Stromal cell of bone marrow (primary cell): ENCODE measurements at places on chromosomes 3 and 15.
A peak's percentile ranks its signal among the peaks of the same experiment; 100 is the strongest.

- no peak for DNase-seq
Observed at GRCh38 chr3:13717222-13717895, 162.5 kb downstream of the WNT7A start.

DNA sequence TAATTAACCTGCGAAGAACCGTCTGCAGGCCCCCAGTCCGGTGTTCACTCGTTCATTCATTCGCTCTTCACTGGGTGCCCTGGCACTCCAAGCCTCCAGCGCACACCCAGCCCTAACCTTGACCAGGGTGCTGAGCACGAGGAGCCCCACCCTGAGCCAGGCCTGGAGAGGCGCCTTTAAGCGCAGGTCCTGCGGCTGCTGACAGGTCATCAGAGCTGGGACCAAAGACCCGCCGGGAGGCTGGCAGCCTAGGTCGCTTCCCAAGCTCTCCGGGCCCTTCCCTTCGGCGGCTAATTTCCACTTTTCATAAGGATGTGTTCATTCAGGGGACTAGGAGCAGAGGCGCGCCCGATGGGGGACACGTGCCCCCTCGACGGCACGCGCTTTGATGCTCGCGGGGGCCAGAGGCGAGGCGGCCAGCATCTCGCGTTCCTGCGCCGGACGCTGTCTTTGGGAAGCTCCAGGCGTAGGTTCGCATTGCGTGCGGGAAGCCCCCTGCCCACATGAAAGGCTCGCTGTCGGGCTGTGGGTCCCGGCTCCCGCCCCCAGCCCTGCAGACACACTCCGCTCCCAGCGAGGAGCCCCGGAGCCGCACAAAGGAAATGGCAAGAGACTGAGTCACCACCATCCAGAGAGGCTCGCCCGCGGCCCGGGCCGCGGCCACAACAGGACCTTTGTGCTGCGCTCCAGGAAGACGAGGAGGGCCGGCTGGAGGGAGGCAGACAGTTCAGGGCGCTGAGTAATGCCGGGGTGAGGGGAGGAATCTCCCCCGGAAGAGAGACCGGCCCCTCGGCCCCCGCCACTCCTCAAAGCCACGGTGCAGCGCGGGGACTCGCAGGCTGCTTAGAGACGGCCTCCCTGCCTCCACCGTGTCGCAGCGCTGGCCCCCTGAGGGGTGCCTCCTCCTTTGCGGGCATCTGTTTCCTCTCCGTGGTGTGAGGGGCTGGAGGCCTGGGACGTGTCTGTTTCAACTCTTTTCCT is 266.4 kb upstream of the HES1 start:
- peak; percentile 39 for DNase-seq

- no peak for DNase-seq
Observed at GRCh38 chr15:56758770-56759449, 25.6 kb upstream of the ZNF280D start.

DNA sequence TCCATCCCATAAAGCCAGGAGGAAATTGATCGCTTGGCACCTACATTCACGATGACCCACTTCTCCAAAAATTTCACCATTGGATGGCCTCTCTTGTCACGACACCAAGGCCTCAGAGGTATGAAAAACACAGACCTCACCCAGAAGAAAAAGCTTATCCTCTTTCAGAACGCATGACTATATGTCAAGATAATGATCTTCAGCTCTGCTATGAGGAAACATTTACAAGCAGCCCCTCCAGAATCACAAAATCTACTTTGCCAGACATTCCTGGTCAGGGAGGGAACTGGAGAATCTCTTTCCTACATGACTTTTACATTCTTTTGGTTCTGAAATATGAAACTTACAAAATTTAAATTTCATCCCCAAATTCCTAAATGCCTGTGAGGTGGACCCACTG is 122.7 kb downstream of the WNT5A start:
- no peak for DNase-seq

DNA sequence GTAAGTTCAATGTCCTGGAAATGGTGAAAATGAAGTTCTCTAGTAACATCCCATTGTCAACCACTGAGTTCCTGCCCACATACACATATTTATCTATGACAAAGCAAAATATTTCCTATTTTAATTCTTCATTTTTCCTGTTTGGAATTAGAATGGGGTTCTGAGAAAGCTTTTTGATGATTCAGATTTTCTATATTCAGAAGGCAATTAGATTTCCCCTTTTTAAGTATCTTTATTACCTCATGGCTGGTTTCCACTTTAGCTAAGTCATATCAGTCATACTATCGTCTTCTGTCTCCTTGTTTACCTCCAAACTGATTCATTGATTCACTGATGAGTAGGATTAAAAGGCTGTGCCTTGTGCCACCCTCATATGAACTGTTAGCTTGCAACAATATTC is 17.9 kb downstream of the ETFA start:
- DNase-seq: peak; percentile 14

GRCh38 chr3:12944413-12944812 is 103.0 kb upstream of the RPL32 start:
- no peak for DNase-seq

DNA sequence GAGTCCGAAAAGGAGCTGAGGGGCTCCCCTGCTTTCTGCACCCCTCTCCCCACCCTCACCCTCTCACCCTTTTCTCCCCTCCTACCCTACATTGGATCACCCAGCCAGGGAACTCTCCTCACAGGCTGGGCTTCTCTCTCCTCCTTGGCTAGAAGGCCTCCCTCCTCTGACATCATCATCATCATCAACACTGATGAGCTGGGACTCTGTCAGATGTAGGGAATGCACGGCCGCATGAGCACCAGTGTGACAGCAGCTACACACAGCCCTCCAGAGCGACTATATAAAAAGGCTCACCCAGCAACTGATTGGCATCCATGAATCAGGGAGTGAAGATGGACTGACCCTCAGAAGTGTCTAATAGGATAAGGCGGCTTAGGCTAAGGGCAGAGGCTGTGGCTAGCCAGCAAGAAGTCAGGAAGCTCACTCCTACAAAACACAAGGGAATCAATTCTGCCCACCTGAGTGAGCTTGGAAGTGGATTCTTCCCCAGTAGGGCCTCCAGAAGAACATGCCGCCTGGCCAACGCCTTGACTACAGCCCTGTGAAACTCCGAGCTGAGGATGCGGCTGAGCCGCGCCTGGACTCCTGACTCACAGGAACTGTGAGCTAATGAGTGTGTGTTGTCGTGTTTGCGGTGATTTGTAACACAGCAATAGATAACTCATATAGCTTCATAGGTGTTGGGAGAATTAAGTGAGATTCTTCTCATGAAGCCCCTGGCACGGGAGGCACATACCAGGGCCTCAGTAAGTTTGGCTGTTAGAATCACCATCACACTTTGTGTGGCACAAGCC is 147.6 kb downstream of the FAM43A start:
- DNase-seq: no peak

- DNase-seq: no peak
Observed at GRCh38 chr3:172553526-172554252, 30.5 kb upstream of the TNFSF10 start.

DNA sequence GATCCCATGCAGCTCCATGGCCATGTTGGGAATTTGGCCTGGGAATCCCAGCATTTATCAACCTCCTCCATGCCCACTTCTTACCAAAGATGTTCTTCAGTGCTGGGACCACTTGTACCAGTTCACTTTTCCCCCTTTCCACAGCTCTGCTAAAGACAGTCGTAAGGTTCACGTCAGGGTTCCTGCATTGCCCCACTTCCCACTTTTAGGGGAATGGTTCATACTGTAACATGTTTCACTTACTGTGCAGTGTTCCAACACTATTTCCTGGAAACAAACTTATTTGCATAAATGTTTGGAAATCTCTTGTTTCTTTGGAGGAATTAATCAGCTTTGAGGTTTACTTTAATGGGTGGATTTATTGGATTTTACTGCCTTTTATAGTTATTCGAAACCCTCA is 17.0 kb downstream of the APH1B start:
- no peak for DNase-seq

GRCh38 chr3:4748701-4749378 is 230.4 kb upstream of the BHLHE40 start:
- no peak for DNase-seq

DNA sequence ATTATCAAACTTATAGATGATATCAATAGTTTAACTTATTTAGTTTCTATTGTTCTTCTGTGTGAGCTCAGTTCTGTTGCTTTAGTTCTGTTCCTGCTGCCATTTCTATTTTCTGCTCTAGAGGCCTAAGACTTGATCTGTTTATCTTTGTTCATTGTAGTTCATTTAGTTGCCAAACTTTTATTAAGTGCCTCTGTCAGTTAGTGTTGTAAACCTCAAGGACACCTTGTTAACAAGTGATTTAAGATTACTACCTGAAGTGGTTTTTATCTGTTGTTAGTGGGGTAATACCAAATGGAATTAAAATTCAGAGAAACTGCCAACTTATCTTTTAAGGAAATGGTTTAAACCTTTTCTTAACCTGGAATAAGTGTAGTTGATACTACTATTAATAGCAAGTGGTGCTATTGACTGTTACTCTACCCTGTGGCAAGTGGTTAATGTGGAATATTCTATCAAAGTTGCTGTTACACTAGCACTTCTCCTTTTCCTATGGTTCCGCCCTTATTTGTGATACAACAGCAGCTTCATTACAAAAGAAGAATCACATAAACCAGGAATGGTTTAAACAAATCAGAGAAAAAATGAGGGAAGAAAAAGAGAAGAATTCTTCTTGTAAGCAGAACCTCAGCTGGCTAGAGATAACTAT is 500.6 kb upstream of the GOLIM4 start:
- no peak for DNase-seq

DNA sequence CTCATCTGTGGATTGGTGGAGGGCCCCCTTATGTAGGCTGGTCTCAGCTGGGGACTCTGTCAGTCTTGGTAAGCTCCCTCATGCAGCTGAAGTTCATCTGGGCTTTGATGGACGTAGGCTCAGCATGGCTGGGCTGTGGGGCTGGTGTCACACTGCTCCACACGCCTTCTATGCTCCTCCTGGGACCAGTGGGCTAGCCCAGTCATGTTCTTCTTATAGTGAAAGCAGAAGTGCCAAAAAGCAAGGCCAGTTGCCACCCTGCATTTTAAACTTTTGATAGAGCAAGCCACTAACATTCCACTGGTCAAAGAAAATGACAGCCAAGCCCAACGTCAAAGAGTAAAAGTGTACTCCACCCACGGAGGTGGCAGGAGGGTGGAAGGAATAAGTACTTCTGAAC is 165.5 kb downstream of the MEX3B start:
- DNase-seq: no peak

GRCh38 chr15:73355612-73356265 is 13.0 kb downstream of the HCN4 start:
- DNase-seq: no peak

- DNase-seq: no peak
Observed at GRCh38 chr3:185465471-185465870, 33.4 kb downstream of the TMEM41A start.

DNA sequence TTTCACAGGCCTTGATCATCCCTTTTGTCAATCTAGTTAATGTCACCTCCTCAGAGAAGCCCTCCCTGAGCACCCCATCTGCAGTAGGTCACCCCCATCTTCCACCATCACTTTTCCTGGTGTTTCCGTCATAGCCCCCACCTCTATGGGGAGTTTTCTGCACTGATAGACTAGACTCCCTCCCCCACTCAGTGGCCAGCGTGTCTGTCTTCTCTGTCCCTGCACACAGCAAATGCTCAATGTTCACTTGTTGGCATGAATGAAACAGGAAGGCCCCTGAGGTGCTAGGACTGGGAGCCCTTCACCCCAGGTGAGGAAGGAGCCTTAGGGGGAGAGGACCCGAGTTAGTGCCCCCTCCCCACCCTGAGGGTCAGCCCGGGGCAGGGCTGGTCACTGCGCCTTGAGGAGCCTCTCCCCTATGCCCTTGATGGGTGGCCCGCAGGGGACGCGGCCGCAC is 15.8 kb upstream of the FANCD2 start:
- DNase-seq: no peak

DNA sequence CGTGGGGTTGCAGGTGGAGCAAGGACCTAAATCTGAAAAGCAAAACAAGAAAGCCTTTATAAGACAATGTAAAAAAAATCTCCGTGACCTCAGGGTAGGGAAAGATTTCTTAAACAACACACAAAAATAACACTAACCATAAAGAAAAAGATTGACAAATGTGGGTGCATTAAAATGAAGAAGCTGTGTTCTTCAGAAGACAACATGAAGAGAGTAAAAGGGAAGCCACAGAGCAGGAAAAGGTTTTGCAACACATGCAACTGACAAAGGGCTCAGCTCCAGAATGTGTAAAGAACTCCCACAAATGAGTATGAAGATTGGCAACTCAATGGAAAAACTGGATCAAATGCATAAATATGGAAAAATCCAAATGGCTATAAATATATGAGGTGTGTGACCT is 74.2 kb downstream of the MAGEF1 start:
- DNase-seq: peak; percentile 29

DNA sequence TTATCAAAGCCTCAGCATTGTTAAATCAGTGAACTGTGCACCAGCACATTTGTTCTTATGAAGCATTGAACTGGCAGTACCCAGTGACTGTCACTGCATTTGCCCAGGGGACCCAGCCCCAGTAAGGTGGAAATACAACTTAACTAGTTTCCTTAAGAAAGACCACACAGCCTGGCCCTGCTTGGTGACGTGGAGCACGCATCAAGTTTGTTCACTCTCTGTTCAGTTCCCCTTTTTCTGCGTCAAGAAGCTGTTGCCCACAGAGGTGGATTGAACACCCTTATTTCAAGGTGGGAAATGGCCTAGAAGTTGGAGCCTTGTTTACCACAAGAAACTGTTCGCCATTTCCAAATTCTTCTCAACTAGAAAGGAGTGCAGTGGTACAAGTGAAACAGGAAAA is 69.9 kb upstream of the AGBL1 start:
- no peak for DNase-seq

DNA sequence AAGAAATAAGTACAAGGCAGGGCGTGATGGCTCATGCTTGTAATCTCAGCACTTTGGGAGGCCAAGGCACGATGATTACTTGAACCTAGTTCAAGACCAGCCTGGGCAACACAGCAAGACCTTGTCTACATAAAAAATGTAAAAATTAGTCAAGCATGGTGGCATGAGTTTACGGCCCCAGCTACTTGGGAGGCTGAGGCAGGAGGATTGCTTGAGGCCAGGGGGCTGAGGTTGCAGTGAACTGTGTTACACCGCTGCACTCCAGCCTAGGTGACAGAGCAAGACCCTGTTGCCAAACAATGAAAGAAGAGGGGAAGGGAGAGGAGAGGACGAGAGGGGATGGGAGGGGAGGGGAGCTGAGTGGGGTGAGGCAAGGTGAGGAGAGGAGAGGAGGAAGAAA is 152.7 kb upstream of the PRICKLE2 start:
- DNase-seq: no peak

GRCh38 chr15:76336254-76337058 is at the start of gene ISL2:
Gene ISL2 (plus strand): TSS chr15:76336773. CDS start chr15:76336884, 111 bp downstream.
- DNase-seq: peak; percentile 80

DNA sequence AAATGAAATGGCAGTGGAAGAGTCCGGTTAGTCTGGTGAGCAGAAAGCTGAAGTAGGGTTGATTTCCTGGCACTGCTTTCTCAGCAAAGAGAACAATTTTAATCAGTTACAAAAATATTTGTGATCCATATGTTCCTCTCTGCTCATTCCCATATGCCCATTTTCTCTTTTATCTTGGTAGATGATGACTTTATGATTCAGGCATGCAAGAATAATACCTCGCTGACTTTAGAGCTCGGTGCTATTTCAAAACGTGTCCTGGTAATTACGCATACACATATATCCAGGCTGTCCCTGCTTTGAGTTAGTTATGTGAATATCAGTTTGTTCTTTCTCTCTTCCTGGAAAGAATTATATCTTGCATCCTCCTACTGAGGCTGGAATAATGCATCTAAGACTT is 38.5 kb downstream of the ARPP21 start:
- DNase-seq: no peak

GRCh38 chr3:42349765-42350594 is 60.4 kb downstream of the LYZL4 start:
- DNase-seq: no peak

GRCh38 chr15:25641762-25642161 is 202.9 kb upstream of the UBE3A start:
- no peak for DNase-seq

GRCh38 chr3:46095307-46095706 is 68.0 kb upstream of the XCR1 start:
- no peak for DNase-seq
